ENCODE measurements at places on chromosomes 4 and X. TPM values are rescaled to one million over a fixed set of nuclear protein-coding genes. Genes with fewer than 3 reads are reported as not detected.

DNA sequence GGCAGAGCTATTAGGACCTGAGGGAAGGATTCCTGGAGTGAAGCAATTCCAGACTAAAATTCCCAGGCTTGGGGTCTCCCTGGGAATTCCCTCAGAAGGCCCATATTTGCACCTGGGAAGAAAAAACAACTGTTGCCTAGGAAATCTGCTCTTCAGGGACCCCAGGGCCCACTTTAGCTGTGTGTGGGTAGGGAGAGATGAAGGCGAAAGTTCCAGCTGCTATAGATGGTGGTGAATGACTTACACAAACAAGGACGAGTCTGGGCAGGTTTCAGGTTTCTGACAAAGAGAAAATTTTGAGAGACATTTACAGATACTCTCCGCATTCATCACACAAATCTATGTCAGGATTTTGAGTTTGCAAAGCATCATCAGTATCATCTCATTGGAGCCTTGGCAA is 126.1 kb downstream of the GPC3 start:
- DNase-seq = no peak

- DNase-seq = no peak
Measured at GRCh38 chr4:138706201-138706600, 309.4 kb upstream of the NOCT start.

DNA sequence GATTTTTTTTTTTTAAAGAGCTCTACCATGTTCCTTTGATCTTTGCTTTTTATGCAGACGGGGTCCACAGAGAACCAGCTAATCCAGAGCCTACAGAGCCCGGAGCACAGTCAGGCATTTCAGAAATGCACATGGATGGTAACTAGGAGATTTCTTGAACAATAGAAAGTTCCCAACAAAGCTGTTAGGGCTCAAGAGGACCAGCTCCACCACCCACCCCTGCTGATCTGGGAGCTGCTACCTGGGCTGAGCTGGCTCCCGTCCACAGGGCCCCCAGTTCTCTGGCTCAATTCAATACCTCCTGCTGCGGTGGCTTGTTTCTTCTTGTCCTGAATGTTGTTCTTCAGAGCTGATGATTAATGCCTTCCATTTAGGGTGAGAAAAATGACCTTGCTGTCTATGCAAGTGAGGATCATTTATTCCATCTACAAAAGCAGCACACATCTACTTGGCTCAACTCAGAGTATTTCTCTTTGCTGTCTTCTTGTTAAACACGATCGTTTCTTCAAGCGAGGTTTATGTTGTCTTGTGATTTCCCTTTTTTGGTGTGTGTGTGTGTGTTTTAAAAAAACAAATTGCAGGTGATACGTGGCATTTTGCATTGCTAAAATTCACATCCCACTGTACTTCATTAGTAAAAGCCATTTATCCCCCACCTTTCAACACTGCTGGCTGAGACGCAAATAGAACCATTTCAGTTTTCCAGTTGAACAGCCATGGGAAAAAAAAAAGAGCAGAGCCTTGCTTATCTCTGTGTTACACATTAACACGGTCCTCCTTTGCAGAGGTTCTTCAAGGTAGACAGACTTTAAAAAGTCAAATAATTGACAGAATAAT is 31.3 kb downstream of the IGFBP7 start:
- DNase-seq = no peak

DNA sequence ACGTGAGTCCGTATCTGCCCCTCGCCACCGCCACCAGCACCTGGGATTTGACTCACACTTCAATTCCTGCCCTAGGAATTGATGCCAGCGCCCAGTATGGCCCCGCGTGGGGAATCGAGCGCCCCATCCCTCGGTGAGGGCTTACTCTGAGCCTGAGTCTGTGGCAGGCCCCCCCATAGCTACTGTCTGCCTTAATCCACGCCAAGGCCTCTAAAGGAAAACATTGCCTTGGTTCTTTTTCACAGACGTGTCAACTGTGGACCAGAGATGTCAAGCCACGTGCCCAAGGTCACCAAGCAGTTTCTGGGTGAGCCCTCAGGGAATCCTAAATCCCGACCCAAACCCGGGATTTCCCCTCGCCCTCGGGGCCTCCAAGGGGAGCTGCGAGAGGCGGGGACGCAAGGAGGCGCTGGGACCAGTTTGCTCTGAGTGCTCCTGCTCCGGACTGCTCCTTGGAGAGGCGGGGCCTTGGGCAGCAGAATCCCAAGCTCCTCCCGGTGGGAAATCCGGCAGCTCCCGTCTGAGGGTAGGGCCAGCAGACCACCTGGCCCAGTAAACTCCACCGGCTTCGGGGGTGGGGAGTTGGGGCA is 12.9 kb downstream of the MSX1 start:
- no peak for DNase-seq

GRCh38 chr4:47839259-47839658 is 1.4 kb upstream of the CORIN start:
- DNase-seq = no peak

Gene AWAT2
- not detected for total RNA-seq

DNA sequence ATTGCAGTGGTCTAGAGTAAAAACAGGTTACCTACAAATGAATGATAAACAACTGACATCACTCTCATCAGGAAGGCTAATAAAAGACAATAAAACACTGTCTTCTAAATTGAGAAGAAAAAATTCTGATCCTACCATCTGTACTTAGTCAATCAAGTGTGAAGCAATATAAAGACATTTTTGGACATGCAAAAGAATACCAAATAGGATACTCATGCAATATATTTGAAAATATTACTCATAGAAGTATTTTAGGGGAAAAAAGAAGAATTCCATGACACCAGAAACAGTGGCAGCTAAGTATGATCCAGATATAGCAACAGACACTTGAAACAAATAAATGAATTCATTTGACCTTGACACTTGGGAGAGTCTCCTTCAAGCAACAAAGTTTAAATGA is 63.8 kb upstream of the FAM120C start:
- no peak for DNase-seq

Gene CT45A1
- total RNA-seq = not detected

DNA sequence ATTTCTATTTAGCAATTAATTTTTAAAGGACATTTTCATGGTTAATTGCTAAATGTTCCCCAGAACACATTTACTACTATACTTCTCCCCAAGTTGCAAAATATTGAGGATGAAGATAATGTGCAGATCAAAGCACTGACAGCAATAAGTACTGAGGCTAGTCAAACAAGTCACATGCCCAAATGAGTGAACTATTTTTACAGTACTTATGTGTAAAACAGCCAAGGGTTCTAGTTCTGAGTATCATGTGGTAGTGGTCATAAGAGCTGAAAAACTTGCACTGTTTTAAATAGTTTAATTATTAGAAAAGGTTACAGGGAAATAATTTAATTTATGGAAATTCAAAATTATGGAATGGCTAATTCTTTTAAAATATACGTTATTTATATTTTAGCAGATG is 3.8 kb downstream of the GALNTL6 start:
- no peak for DNase-seq

DNA sequence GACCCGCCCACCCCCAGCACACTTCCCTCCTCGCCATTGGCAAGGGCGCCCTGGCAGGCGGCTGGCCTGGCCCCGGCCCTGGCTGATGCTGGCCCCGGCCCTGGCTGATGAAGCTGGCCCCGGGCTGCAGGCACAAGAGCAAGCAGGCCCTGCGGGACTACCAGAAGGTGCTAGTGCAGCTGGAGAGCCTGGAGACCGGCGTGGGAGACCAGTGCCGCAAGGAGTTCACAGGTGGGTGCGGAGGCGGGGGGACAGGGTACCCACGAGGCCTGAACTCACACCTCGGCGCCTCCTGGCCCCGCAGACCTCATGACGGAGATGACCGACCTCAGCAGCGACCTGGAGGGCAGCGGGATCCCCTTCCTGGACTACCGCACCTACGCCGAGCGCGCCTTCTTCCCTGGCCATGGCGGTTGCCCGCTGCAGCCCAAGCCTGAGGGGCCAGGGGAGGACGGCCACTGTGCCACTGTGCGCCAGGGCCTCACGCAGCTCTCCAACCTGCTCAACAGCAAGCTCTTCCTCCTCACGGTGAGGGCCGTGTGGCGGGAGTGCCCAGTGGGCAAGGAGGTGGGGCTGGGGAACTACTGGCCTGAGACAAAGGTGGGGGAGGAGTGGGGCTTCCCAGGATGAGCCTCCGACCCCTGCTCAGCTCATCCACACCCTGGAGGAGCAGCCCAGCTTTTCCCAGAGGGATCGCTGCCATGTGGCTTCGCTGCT is 6.1 kb upstream of the SRPK3 start:
- DNase-seq = no peak

DNA sequence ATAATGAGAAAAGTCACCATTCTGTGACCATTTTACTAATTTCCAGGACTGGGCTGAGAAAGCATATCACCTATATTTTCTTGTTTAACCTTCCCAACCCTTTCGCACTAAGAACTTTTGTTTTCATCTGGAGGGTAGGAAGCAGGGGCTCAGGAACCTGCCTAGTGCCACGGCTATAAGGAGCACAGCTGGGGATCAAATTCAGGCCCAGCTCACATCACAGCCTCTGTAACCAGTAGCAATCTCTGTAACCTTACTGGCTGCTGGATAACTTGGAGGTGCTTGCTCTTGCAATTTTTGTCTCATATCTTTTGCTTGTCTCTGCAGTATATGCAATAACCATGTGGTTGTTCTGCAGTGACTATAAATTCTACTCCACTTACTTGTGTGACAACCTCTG is 76.7 kb upstream of the PLAC1 start:
- DNase-seq = no peak

GRCh38 chrX:23694606-23695005 is 27.3 kb downstream of the PRDX4 start:
- DNase-seq = peak; percentile 2

GRCh38 chrX:40109288-40110008 is 11.7 kb upstream of the BCOR start:
- no peak for DNase-seq

- no peak for DNase-seq
Measured at GRCh38 chr4:47720787-47721186, 117.1 kb downstream of the CORIN start.

DNA sequence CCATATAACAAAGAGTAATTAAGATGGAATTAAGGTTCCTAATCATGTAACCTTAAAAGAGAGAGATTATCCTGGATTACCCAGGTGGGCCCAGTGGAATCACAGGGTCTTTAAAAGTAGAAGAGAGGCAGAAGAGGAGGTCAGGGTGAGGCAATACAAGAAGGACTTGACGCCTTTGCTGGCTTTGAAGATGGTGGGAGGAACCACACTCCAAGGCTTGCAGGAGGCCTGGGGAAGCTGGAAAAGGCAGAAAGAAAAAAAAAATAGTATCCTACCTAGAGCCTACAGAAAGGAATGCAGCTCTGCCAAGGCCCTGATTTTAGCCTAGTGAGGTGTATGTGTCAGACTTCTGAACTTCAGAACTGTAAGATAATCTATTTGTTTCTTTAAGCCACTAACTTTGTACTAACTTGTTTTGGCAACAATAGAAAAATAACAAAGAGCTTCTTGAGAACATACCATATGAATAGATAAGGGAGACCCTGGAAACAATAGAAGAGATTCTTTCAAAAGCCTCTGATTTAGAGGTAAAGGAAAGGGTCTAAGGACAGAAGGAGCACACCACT is 229.9 kb upstream of the TTC29 start:
- DNase-seq = no peak

DNA sequence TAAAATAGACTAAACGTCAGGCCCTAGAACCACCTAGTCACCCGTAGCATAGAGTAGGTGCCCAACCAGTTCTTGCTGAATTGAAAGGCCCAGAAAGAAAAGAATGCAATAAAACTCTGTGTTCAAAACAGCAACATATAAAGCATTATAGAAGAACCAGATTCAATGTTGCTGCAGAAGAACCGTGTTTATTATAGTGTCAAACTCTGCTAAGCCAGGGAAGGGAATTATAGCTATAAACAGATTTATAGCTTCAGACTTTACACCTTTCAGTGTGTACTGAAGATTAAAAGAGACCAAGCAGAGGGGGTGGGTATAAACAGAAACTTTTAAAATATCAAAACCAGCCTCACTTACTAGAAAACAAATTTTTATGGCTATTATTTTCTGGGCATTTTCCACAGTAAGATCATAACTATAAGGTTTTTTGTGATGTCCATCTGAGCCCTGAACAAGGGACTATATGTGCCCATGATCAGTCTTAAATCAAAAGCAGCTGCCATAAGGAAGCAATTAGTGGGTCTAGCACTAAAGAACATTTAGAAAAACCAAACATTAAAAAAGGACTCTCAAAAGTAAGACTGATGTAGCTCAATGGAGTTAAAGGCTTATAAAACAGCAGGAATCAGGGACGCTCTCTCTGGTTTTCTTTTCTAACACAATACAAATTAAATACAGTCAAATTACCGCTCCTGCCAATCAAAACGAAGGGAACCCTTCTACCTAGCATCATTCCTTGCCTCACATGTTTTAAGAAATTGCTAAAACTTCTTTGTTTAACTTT is 219.7 kb upstream of the ETNPPL start:
- no peak for DNase-seq

Gene PCSK1N
- 17.8 TPM for total RNA-seq

Gene SMIM10L2A
- total RNA-seq = 0.36 TPM

- DNase-seq = no peak
Measured at GRCh38 chr4:11495818-11496217, 67.1 kb upstream of the HS3ST1 start.

Gene DGKK
- total RNA-seq = not detected

- no peak for DNase-seq
Measured at GRCh38 chr4:168655182-168655581, 158.3 kb downstream of the PALLD start.

DNA sequence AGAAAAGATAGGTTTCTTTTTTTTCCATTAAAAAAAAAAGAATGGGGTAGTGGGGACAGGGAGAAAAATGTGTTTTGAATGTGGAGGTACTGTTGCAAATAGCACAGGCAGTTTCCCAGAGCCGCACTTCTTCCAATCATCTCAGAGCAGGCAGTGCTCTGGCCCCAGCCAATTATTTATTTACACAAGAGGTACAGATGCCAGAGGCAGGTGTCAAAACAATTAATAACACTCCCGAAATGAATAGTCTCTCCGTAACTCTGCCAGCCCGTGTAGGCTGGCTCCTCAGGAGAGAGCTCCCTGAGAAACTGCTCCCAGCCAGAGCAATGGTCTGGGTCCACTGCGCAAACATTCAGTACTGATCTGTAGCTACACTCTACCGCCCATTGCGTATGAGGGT is 130.8 kb upstream of the IL1RAPL2 start:
- no peak for DNase-seq

Gene CCSER1
- total RNA-seq = 0.05 TPM

DNA sequence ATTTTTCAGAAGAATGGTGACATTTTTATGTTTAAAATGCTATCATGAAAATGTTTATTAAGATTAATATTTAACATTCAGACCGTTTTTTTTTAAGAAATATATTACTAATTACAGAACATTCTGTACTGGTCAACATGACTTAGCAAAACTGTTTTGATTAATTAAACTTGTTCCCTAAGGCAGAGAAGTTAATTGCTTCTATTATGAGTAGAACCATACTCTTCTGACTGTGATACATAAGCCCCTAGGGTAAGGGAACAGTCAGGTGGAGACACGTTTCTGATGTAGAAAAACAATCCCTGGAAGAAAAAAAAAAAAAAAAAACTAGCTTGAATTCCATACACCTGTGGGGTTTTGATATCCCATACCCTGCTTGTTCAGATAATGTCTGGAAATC is 97.4 kb downstream of the GPM6A start:
- DNase-seq = no peak

- DNase-seq = no peak
Measured at GRCh38 chr4:84496331-84496705, 2.8 kb downstream of the NKX6-1 start.

Gene SLC6A14
- 0.03 TPM for total RNA-seq

Measured in Panc1 (cell line).